NCI-H2081 (cell line): ENCODE measurements at places on chromosomes 16 and 17.

DNA sequence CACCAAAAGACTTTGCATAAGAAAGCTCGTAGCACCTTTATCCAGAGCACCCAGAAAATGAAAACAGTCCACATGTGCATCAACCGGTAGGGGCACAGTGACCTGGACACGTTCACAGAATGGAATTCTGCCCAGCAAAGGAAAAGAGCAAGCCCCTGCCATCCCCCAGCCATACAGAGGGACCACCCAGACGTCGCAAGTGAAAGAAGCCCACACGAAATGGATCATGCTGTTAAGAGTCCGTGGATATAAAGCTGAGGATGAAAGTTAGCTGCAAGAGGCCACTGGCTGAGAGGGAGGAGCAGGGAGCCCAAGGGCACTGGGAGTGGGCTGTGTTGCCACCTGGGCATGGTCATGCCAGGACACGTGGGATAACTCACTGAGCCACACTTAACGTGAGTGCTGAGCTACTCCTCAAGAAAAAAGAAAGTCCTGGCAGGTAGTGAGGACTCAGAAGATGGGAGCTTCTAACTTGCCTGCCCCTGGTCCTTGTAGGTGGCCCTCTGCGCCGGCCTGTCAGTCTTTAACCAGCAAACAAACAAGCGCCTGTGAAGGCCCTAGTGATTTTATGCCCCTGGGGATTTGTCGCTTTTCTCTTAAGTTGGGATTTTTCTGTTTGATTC, 190.7 kb downstream of the C16orf95 start:
- no peak for DNase-seq

DNA sequence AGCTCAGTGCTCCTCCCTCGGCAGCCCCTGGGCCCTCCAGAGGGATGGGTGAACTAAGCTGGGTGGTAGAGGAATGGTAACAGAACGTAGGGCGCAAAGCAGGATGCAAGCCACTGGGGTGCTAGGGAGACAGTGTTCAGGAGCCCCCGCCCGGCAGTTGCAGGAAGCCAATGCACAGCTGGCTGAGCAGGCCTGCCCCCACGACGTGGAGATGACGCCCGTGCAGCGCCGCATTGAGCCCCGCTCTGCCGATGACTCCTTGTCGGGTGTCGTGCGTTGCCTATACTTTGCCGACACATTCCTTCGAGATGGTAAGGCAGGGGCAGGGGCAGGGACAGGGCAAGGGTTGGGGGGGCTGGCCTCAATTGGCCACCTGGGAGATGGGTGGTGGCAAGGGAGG, 12.9 kb downstream of the LLGL1 start:
- no peak for DNase-seq

- no peak for DNase-seq
Observed at GRCh38 chr16:24418733-24419132, 120.6 kb upstream of the RBBP6 start.

DNA sequence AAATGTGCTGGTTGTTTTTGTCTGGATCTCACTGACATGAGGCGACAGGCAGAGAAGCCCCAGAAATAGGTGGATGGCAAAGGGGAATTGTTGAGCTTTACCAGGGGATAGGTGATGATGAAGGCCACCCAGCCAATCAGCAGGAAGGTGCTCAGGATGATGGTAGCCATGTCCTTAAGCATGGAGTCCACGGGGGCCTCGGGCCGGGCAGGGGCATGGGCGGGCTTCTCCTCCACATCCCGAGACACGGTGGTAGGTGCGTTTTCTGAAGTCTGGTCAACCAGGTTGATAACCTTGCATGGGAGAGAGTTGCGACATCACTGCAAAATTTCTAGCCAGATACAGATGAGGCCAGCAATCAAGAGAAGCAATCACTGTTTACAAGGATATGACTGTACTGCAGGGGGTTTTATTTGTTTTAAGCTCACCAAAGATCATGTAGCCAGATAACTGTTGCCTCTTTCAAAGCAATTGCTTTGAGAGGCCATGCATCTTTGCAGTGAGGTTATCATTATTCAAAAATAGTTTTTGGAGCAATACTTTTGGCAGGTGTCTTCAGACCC, 37.3 kb upstream of the ICAM2 start:
- no peak for DNase-seq

GRCh38 chr17:29726715-29727252, 104.1 kb upstream of the CORO6 start:
- DNase-seq = peak; percentile 38

DNA sequence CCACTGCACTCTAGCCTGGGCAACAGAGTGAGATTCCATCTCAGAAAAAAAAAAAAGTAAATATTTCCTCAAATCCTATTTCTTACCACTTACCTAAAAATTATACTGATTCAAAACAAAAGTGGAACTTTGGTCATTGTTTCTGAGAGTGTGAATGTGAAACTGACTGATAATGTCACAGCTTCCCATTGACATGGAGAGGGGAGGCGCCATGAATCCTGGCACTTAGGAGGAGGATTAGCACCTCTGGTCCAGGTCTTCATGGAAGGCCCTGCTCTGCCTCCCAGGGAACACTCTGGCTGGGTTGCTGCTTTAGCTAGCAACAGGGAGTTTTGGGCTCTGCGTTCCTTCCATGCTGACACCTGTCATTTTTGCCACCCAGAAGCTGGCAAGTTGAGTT, 154.3 kb upstream of the SALL1 start:
- DNase-seq = no peak

- DNase-seq = no peak
Observed at GRCh38 chr16:62283-62967, 8.8 kb downstream of the SNRNP25 start.

DNA sequence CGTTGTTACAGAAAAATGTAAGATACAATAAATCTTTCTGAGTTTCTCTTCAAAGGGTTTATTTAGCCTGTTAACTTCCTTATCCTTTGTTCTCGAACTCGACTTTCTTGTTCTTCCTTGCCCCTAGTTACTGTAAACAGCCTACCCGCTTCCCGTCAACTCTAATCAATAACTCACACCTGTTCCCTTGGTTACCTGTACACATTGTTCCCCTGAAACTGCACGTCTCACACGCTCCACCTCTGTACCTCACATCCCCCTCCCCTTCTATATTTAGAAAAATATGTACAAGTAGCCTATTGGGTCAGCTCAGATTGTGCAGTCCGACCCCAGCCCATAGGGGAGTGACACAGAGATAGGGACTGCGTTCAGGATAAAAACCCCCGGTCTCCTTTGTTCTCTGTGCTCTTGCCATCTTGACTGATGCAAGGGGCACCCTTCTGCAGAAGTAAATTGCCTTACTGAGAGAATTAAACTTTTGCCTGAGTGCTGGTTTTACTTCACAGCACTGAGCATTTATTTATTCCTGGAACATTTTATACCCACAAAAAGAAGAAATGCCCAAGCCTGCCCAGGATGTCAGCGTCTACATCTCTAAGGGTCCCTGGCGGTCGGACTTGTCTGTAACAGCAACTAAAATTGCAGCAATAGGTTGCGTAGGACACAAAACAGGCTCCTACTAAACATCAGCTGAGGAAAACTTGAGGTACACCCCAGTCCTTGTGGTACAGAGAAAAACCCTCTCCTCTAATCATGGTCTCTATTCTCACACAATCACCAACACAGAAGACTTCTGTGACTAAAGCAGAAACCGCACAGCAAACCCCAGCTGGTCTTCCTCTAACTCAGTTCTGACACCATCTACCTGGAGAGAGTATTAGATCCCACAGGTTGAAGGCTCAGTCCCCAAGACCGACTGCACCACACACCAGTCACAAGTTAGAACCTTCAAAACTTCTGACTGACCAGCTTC, 11.3 kb downstream of the WDR45B start:
- DNase-seq = no peak

DNA sequence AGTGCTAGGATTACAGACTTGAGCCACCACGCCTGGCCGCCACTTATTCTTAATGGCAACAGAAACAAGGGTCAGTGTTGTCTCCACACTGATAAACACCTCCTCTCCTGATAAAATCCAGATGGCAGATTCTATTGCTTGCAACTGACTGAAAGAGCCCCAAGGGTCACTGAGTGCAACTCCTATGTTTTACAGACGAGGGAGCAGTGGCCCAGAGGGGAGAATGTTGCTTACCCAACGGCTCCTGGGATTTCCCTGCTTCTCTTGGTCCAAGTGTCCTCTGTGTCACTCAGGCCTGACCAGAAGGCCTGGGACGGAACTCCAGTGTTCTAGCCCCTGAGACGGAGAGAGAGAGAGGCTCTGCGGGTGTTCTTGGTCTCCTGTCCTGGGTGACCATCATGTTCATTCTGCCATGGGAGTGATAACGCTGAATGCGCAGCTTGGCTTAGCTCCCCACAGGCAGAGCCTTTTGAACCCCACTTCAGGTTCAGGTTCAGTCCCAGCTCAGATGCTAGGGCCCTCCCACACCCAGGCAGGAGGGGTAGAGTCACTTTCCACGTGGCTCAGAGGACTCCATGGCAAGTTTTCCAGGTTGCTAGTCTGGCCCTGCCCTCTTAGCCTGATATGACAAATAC, 77.3 kb upstream of the NLRP1 start:
- no peak for DNase-seq
